ENCODE measurements at places on chromosomes 7 and 10.
A peak's percentile ranks its signal among the peaks of the same experiment; 100 is the strongest.

DNA sequence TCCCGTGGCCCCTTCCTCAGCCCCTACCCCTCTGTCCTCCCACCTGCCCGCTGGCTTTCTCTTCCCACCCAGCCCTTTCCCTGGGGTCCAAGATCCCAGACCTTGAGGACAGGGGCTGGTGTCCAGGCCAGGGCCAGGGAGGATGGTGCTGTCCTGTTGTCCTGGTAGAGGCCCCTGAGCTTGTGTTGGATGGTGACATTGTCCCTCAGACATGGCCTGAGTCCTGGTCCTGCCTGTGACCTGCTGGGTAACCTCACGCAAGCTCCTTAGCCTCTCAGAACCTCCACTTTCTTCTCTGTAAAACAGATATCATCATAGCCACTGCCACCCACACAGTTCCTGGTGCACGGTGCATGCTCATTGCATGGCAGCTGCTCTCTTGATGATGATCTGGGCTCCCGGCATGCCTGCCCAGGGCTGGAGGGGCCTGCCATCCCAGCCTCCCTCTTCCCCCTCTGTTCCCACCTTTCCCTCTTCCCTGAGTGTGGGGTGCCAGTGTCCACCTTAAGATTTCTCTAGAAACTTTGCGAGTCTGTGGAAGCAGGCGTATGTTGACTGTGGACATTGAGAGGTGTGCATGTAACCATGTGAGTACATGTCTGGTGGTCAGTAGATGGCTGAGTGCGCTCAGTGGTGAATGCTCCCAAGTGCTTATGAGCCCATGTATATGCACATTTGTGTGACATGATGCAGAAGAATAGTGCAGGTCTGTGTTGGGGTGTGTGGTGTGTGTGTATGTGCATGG, 60.4 kb downstream of the NEURL1 start:
- DNase-seq = no peak

DNA sequence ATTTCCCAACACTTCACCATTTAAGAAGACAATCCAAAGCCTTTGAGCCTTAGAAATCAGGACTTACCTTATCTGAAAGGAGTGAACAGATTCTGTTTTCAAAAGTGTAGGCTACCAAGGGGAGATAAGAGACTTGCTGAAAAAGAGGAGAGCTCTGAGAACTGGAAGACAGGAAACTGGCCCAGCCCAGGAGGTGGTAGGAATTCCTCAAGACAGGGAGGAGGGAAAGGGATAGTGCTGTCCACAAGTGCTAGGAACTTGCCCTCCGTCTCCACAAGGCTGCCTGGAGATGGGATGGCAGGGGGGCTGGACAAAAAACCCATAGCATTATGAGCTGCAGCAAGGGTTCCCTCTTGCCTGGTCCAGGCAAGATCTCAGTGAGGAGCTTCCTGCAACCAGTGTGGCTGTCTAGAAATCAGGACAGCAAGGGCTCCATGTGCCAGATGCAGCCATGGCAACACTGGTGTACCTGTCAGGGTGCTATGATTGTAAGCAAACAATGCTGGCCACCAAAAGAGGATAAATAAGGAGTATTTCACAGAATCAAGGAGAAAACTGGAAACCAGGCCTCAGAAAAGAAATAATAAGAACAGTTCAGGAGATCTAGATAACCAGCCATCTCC, 22.7 kb upstream of the FRMD4A start:
- DNase-seq = no peak

DNA sequence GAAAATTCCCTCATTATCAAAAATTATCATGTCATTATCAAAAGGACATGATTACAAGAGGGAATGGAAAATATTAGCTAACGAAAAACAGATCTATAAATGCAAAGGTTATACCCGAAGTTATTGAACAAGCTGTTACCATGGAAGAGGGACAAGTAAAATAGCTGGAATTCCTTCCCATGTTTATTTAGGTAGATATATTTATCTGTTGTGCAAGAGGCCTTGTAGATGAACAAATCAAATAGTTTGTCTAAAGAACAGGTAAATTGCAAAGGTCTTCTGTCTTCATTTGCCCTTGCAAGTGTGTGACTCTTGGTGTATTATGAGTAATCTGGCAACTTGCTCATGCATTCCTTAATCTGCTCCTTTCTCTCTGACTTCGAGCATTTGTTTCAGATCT, 1170.9 kb downstream of the SORCS1 start:
- no peak for DNase-seq

GRCh38 chr10:17648243-17649035, 4.5 kb downstream of the STAM start:
- no peak for DNase-seq

DNA sequence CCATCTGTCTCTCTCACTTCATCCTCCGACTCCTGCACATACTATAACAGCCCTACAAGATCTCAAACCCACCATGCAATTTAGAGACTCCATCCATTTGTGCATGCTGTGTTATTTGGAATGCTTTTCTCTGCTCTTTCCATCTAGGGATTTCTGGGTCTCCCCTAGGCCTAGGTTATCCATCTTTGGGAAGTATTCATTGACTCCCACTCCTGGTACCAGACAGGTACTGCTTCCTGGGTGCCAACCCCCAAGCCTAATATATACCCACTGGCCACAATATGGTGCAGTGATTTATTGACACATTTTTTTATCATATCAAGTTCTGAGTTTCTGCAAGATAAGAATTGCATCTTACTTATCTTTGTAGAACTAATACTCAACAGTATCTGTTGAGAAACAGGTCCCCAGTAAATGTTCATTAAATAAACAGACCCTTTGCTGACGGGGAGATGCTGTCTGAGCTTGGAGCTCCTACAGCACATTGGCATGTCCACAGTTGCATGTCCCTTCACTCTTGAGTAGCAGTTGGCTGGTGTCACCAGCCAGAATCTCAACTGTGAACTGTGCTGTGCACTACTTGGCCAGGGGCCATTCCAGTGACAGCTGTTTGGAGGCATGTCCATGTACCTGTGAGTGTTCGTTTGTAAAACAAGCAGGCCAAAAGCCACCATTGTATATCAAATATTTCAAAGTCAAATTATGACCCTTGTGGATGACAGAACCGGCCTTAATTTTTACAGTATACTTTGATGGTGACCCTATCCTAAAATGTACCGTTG, 223.3 kb upstream of the NFE2L3 start:
- DNase-seq = no peak

DNA sequence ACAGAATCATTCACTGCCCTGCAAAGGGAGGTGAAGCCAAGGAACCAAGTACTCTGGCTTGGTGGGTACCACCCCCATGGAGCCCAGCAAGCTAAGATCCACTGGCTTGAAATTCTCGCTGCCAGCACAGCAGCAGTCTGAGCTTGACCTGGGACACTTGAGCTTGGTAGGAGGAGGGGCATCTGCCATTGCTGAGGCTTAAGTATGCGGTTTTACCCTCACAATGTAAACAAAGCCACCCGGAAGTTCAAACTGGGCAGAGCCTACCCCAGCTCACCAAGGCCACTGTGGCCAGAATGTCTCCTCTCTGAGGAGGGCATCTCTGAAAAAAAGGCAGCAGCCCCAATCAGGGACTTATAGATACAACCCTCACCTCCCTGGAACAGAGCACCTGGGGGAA, 1050.0 kb upstream of the GHITM start:
- no peak for DNase-seq

DNA sequence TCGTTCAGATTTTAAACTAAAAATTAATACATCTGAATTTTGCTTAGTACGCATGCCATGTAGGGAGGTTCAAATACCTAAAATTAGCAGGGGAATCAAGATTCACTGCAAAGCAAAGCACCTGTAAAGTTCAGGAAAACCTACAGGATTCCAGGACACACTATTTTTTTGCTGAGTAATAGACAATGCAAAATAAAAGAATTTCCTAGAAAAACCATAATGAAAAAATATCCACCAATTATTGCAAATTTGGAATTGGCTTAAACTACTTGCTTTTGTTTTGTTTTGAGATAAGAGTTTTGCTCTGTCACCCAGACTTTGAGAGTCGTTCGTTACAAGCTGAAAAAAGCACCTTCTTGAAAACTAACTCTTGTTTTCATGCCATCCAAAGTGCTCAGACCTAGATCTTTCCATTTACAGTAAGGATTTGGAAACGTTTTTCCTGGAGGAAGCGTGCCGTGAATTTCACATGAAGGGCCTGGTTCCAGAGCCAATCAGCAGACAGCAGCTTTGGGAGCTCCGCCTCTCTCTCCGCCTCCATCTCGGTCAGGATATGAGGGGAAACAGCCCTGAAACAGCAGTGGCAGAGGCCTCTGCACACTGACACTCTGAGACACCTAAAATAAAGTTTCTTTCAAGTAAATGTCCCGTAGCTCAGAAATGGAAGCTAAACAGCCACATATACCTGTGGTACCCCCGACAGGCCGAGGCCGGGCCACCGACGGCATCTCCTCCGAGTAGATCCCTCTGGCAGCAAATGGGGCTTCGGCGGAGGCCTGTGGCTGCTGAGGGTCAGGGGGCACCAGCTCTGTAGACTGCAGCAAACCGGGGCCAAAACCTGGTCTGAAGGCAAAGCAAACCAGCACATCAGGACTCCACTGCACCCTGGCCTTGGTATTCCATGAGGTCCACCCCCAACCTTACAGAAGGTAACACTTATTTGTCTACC, 45.9 kb upstream of the ATP6V0A4 start:
- no peak for DNase-seq

DNA sequence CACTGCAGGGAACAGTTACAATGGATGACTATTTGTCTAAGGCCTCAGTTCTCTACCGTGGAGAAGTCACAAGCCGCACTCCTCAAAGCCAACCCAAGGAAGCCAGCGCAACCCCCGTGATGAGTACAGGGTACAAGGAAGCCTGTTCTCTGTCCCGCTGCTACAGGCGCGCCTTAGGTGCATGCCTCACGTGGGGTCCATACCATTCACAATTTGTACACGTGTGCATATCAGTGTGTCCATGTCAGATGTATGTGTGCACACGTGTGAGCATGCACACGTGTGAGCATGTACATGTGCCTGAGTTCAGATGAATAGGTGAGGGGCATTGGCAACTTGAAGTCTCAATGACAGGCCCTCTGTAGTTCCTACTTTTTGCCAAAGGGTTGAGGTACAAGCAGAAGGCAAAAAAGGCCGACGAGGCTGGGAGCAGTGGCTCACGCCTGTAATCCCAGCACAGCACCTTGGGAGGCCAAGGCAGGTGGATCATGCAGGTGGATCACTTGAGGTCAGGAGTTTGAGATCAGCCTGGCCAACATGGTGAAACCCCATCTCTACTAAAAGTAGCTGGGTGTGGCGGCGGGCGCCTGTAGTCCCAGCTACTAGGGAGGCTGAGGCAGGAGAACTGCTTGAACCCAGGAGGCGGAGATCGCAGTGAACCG, 62.8 kb downstream of the CTBP2 start:
- no peak for DNase-seq

- no peak for DNase-seq
Measured at GRCh38 chr7:131225619-131226513, 101.8 kb upstream of the MKLN1 start.

DNA sequence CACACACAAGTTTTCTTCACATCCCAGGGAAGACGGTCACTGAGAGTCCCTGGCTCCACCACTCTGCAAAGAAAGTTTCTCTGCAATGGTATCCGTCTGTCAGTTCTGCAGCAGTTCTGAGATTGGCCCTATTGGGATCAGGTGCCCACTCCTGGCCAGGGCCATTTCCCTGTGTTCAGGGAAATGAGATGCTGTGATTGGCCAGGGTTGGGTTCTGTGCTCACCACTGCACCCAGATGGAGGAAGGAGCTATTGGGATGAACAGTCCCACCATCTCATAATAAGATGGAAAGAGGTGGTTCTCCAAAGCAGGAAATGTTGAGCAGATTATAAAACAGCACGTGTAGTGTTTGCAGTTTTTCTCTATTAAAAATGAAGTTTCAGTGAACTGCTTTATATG, 13.3 kb upstream of the PIP4K2A start:
- no peak for DNase-seq

GRCh38 chr10:79243181-79244067, 103.8 kb upstream of the PPIF start:
- DNase-seq = peak; percentile 27

- no peak for DNase-seq
Measured at GRCh38 chr7:129069021-129069420, 14.1 kb upstream of the TNPO3 start.
